BE2C (cell line): ENCODE measurements at places on chromosomes 5 and 9.

DNA sequence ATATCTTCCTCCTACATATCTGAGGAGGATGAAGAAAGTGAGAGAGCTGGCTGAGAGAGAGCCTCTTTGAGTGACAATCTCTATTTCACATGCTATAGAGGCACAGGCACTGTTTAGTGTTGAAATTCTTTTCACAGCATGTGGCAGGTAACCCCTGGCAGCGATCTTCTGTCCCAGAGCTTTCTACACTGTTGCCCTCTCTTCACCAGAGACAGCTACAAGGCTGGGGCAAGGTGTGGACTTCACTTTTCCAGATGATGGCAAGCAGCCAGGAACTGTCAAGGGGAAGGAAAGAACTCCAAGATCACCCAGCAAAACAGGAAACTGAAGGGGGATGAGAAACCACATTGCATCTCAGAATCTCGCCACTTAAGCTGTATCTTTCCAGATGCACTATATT lies 205.2 kb downstream of the CAAP1 start:
- peak; percentile 28 for DNase-seq

GRCh38 chr9:83403527-83404238 lies 134.5 kb downstream of the FRMD3 start:
- no peak for DNase-seq

DNA sequence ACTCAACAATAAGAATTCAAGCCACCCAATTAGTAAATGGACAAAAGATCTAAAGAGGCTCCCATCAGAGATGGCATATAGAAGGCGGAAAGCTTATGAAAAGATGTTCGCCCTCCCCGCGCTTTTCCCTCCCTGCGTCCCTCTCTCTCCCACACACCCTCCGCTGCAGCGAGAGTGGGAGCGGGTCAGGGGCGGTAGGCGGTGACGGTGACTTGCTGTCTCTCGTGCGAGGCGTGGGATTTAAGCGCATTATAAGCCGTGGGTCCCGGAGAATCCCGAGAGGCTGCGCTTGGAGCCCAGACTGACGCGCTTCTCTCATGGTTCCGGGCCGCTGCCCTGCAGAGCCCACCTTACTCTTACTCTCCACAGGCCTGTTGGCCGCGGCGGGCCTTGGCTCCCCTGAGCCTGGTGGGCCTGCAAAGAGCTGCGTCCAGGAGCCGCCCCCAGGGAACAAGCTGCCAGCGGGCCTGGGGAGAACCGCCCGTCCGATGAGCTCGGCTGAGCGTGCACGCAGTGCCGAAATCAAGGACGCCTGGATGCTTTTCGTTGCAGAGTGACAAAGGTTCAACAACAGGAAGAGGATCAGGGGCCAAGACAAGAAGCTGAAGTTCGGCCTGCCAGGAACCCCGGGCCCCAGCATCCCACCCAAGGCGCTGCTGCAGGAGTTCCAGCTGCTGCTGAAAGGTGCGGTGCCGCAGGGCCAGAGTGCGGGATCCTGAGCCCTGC lies 42.6 kb upstream of the BICD2 start:
- peak; percentile 18 for DNase-seq

GRCh38 chr5:148532969-148533670 lies 121.2 kb downstream of the HTR4 start:
- no peak for DNase-seq

- DNase-seq = no peak
Observed at GRCh38 chr9:38280251-38280800, 112.2 kb upstream of the ALDH1B1 start.

DNA sequence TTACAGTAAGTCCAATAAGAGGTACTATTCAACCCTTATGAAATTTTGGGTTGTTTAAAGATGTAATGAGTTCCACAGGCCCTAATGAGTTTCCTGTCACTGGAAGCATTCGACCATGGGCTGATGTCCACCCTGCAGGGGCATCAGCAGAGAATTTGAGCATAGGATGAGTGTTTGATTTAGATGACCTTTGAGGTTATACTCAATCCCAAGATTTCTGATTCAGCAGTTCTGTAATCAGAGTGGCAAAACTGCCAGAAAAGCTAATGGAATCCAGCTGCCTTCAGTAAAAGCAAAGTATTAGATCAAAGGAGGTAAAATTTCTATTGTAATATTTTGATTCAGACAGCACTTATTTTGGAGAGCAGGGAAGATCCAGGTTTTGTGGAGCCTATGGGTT lies 68.3 kb downstream of the COX7C start:
- no peak for DNase-seq

DNA sequence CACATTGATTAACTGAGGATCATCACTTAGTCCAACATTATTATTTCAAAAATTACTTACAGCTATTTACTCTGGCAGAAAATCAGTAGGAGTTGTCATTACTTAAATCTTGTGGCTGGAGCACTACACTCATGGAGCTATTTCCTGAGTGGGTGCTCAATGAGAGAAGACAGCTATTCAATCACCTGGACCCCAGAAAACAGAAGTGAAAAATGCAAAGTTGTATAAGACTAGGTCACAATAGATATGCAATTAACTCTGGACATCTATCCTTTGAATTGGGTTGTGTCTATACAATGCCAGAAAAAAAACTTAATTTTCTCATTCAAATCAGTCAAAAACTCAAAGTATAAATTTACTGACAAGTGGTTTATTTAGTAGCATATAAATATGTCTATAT lies 340.9 kb downstream of the EFNA5 start:
- DNase-seq = no peak

DNA sequence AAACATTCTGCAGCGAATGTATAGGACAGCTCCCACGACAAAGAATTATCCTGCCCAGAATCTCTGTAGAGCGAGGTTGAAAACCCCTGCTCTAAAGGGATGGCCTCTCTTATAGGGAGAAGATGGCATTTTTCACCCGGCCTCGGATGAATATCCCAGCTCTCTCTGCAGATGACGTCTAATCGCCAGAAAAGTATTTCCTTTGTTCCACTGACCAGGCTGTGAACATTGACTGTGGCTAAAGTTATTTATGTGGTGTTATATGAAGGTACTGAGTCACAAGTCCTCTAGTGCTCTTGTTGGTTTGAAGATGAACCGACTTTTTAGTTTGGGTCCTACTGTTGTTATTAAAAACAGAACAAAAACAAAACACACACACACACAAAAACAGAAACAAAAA lies 17.4 kb upstream of the RARS1 start:
- DNase-seq = no peak

- no peak for DNase-seq
Observed at GRCh38 chr9:35548571-35548970, 56.5 kb upstream of the TESK1 start.

DNA sequence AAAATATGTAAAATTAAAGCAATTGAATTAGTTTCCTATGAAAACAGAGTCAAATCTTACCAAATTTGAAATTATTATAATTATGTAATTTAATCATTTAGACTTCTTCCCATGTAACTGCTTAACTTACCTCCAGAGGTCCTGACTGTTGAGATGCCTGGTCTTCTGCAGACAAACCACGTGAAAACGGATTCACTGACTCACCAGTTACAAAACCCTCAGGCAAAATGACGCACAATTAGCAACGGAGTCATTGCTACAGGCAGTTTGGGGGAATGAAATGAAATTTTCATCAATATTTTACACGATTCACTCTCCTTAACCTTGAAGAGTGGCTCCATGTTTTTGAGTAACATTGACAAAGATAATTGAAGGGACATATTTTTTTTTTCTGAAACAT lies 460.8 kb downstream of the MTRR start:
- no peak for DNase-seq
